ENCODE measurements at places on chromosomes 12 and 14. TPM values are rescaled to one million over a fixed set of nuclear protein-coding genes. Genes with fewer than 3 reads are reported as not detected.

- no peaks in the 10 kb centered on the region for H3K36me3 ChIP-seq
- H3K27me3 ChIP-seq = no peaks in the 10 kb centered on the region
- no peak overlapping the region for H3K27ac ChIP-seq
- no peaks in the 10 kb centered on the region for H3K4me1 ChIP-seq
- no peak for DNase-seq
These were observed 9.7 kb downstream of the PAWR start for GRCh38 chr12:79681008-79681590.

DNA sequence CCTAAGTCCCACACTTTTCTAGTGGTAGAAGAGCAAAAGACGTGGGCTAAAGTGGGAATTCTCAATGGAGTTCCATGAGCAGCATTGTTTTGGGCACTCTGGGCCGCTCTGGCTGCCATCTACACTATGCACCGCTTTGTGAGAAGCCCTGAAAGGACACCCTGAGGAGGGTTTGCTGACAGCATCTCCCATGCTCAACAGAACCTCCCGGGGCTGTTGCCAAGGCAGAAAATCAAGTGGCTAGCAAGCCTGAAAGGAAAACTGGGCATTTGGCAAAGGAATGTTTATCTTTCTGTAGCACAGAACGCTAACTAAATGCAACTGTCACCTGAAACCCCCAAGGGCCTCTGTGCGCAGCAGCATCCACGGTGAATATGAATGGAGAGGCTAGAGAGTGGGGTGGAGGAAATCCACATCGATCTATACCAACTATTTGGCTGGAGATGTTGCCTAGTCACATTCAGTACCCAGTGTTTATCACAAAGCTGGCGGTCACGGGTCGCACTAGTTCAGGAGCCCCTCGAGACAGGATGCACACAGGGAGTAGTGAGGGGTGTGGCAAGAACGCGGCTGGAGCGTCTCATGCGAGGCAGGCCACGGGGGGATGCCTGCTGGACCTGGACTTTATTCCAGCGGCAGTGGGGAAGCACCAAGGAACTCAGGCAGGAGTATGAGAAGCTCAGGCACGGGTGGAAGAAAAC is 14.2 kb downstream of the APPL2 start:
- H3K4me3 ChIP-seq = no peak overlapping the region
- no peaks in the 10 kb centered on the region for H3K27me3 ChIP-seq
- H3K4me1 ChIP-seq = peaks cover 94% of the 10 kb centered on the region
- peaks cover 30% of the 10 kb centered on the region for H3K36me3 ChIP-seq
- DNase-seq = no peak

DNA sequence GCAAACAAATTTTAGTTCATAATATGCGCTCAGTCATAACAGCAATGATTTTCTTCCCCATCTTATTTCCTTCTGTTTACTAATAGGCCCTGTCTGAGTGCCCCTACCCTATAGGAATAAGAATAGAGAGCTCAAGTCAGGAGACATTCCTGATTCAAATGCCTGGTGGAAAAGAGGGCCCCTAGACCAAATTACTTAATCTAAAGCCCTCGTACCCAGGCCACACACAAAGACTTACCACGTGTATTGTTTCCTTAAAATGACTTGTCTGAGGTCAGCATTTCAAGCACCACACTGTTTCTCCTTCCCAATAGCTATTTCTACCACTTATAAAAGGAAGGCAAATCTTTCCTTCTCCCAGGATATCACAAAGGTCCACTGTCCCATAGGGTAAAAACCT is 314.9 kb upstream of the TMTC1 start:
- H3K27me3 ChIP-seq = no peaks in the 10 kb centered on the region
- H3K4me1 ChIP-seq = no peaks in the 10 kb centered on the region
- no peaks in the 10 kb centered on the region for H3K36me3 ChIP-seq
- no peak overlapping the region for H3K27ac ChIP-seq
- no peak for DNase-seq

GRCh38 chr14:100076133-100076532 is 10.9 kb downstream of the EVL start:
- no peaks in the 10 kb centered on the region for H3K27me3 ChIP-seq
- peak overlapping the region; percentile 42 for H3K27ac ChIP-seq
- DNase-seq = no peak
- H3K4me1 ChIP-seq = peaks cover 40% of the 10 kb centered on the region

Gene PIANP
- total RNA-seq = 0.41 TPM

Gene ACSM4
- total RNA-seq = not detected

DNA sequence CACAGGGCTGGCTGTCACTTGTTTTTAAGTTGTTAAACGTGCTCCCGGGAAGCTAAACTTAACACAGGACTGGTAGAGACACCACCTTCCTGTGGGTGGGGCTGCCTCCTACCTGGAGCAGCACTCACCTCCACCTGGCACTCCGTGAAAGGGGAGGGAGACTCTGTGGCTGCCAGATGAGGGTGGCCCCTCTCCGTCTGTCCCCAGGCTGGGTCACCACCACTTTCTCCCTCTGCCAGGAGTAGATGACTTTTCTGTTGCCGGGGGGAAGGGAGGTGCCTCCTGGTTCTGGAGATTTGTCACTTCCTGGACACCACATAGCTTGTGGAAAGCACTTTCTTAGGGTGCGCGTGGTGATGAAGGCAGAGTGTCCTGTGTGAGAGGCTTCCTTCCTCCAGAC is 81.3 kb downstream of the WDR20 start:
- no peaks in the 10 kb centered on the region for H3K27me3 ChIP-seq
- DNase-seq = no peak
- peaks cover 44% of the 10 kb centered on the region for H3K4me1 ChIP-seq
- H3K27ac ChIP-seq = peak overlapping the region; percentile 18
- peaks cover 22% of the 10 kb centered on the region for H3K36me3 ChIP-seq
- no peak overlapping the region for H3K4me3 ChIP-seq

All from left ventricle myocardium inferior (tissue), 1 donor.